ENCODE measurements at places on chromosomes 4 and X. TPM values are rescaled to one million over a fixed set of nuclear protein-coding genes. Genes with fewer than 3 reads are reported as not detected.

The PSAPL1 gene
- 0.52 TPM for total RNA-seq

The OPHN1 gene
- 11.4 TPM for total RNA-seq

The FAM184B gene
- 0.65 TPM for total RNA-seq

The BLTP1 gene
- 66.6 TPM for total RNA-seq

The USP17L28 gene
- total RNA-seq, result not detected

The SMIM43 gene
- total RNA-seq, result 2.1 TPM

The IGFBP7 gene
- total RNA-seq, result 77.0 TPM

The ETDB gene
- total RNA-seq, result not detected

The CFAP99 gene
- 2.6 TPM for total RNA-seq

The PLRG1 gene
- 61.9 TPM for total RNA-seq

The PLAC1 gene
- total RNA-seq, result 0.71 TPM

The PCYT1B gene
- 1.3 TPM for total RNA-seq

The CSN1S1 gene
- total RNA-seq, result not detected

The NHSL2 gene
- total RNA-seq, result 1.4 TPM

DNA sequence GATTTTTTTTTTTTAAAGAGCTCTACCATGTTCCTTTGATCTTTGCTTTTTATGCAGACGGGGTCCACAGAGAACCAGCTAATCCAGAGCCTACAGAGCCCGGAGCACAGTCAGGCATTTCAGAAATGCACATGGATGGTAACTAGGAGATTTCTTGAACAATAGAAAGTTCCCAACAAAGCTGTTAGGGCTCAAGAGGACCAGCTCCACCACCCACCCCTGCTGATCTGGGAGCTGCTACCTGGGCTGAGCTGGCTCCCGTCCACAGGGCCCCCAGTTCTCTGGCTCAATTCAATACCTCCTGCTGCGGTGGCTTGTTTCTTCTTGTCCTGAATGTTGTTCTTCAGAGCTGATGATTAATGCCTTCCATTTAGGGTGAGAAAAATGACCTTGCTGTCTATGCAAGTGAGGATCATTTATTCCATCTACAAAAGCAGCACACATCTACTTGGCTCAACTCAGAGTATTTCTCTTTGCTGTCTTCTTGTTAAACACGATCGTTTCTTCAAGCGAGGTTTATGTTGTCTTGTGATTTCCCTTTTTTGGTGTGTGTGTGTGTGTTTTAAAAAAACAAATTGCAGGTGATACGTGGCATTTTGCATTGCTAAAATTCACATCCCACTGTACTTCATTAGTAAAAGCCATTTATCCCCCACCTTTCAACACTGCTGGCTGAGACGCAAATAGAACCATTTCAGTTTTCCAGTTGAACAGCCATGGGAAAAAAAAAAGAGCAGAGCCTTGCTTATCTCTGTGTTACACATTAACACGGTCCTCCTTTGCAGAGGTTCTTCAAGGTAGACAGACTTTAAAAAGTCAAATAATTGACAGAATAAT, 31.3 kb downstream of the IGFBP7 start:
- ATAC-seq, result peak; percentile 91

- no peak for ATAC-seq
Measured at GRCh38 chr4:111610681-111611080, 534.6 kb upstream of the FAM241A start.

GRCh38 chr4:170671171-170671570, 581.4 kb upstream of the AADAT start:
- ATAC-seq, result no peak

- no peak for ATAC-seq
Measured at GRCh38 chr4:151649479-151649878, 111.3 kb downstream of the GATB start.

DNA sequence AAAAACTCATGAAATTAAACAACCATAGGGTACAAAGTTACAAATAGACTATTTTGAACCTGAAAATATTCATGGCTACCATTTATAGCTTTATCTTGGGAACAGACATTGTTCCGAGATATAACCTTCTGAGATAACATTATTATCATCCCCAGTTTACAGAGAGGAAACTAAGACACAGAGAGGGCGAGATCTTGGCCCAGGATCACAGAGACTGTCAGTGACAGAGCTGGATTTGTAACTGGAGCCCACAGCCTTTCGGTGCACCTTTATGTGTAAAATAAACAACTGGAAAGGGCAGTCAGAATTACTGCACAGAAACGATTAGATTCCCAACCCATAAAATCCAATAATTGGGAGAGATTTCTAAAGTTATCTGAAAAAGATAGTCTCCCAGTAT, 28.4 kb downstream of the KLF3 start:
- ATAC-seq, result no peak

DNA sequence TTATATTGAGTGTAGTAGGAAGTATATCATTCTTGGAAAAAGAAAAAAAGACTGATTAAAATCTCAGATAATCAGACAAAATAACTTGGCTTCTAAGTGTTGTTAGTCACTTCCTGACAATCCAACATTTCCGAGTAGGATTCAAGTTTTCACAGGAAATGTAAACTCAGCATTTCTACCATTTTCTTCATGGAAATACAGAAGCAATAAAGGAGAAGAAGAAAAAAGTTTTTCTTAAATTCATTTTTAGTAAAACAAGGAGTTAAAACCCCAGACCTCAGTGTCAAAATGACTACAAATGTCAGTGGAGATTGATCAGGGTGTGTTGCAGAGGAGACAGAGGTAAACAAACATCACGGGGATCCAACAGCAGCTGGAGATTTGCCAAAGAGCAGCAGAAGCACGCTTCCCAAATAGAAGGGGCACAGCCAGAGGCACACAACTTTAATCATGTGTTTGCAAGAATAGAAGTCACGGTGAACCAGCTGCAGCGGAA, 129.3 kb upstream of the FAM9B start:
- no peak for ATAC-seq

DNA sequence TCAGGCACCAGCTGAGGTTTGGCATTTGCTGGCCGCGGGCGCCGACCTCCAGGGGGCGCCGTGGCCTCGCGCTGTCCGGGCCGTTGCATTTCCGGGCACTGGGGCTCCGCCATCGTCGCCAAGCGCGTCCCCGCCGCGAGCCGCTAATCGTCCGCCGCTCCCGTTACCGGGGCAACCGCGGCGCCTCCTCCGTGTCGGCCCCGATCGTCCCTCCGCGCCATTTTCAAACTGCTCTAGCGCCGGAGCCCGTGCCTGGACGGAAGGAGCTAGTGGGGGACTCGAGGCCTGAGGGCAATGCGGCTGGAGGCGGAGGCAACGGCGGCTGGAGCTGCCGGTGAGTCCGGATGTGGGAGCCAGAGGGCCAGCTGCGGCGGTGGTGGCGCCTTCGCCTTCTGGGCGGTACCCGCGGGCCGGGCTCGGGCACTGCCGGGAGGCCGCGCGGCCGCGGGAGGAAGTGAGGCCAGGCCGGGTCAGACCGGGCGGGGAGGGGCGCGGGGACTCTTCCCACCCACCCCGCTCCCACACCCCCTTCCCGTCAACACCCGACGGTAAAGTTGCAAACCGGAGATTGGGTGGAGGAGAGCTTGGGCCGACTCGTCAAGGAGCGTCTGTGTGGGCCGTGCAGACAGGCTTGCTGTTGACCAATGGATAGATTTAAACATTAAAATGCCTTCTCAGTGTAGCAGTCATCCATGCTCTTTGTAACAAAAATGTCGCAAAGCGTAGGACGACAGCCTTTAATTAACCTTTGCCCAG, at the start of gene CEP135:
Gene CEP135 (plus strand): TSS at position 220 of the 756 bp plus-strand sequence. CDS start 3,186 bp downstream, outside the sequence.
- ATAC-seq, result peak; percentile 96

DNA sequence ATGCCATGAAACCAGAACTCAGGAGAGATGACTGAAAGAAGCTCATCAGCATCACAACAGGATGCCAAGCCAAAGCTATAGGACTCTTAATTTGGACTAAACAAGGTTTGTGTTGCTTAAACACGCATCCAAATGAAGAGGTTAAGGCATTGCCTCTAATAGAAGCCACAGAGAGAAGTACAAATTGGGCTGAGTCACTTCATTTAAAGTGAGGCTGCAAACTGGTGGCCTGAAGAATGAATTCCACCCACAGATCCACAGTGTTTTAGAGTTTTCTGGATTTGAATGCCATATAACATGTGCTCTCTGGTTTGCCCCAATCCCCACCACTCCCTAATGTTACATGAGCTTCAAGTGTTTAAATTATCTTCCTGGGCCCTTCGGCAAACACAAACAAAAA, 103.5 kb downstream of the FIP1L1 start:
- ATAC-seq, result no peak

- ATAC-seq, result no peak
Measured at GRCh38 chr4:108804648-108805273, 41.9 kb upstream of the ETNPPL start.

DNA sequence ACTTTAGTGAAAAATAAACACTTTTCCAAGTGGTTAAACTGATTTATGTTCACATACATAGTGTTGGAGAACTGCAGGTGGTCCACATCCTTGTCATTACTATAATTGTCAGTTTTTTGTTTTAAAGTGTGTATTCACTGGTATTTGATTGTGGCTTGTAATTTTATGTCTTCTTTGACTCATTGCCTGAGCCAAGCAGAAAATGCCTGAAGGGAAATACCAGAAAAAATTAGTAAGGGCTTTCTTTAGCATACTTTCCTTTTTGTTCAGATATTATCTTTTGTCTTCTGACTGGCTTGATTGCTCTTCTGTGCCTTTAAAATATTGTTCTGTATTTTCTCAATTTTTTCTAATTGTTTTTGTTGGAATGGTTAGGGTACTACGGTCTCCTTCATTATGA, 981.3 kb downstream of the C4orf33 start:
- no peak for ATAC-seq

- ATAC-seq, result no peak
Measured at GRCh38 chr4:76673362-76673761, 224.6 kb downstream of the SOWAHB start.

DNA sequence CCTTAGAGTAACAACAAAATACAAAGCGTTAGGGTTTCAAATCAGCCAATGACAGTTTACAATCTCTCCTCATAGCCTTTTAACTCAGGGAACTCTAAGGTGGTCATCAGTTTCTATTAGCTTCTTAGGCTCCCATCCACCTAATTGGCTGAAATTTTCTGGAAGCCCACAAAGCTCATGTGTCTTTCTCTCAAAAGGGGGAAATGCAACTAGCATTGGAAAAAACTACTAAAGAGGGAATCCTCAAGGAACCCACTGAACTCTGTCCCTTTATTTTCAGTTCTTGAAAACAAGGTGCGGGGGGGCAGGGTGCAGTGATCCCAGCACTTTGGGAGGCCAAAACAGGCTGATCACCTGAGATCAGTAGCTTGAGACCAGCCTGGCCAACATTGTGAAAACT, 56.4 kb downstream of the PDGFC start:
- ATAC-seq, result no peak

DNA sequence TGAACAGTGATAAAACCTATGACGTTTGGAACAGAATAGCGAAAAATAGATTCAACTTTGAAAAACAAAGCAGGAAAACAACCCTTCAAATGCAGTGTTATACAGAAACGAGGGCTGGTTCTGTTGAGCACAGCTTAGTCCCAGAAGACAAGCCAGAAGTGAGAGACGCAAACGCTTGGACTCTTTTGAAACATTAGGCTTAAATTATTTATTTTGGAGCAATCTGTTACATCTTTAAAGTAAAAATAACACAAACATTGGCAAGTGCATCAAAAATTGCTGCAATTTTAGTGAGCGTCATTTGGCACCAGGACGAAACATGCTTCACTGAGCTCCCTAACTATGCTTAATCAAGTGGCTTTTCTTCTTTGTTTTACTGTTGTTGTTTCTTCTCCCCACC, 63.5 kb downstream of the ENPP6 start:
- no peak for ATAC-seq

DNA sequence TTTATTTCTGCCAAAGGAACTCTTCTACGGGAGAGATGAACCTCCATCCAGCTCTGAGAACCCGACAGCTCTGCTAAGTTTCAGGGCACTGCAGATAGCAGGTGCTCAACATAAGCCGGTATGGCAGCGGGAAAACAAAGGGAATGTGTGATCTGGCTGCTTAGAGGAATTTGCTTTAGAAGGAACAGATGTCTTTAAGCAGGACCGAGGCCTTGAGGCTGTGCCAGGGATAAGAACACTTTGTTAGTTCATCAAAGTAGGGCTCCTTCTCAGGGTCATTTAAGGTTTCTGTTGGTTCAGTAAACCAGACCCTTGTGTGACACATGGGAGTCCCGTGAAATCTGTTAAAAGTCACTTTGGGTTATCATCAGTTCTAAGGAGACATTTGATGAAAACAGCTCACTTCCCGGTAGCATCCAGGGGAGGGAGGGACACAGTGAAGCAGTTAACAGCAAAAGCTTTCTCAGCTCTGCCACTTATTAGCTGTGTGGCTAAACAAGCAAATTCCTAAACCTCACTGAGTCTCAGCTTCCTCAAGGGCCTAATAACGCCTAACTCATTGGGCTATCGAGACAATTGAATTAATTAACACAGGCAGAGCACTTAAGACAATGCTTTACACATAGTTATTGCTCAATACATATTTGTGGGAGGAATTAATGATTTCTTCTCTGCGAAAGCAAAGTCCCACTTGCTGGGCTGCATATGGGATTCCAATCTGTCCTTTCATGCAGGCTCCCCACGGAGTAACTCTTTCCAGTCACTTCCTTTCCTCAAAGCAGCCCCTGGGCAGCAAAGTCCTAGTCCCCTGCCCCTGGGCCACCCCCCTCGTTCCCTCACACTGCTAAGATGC, 2.9 kb upstream of the FTSJ1 start:
- ATAC-seq, result no peak

DNA sequence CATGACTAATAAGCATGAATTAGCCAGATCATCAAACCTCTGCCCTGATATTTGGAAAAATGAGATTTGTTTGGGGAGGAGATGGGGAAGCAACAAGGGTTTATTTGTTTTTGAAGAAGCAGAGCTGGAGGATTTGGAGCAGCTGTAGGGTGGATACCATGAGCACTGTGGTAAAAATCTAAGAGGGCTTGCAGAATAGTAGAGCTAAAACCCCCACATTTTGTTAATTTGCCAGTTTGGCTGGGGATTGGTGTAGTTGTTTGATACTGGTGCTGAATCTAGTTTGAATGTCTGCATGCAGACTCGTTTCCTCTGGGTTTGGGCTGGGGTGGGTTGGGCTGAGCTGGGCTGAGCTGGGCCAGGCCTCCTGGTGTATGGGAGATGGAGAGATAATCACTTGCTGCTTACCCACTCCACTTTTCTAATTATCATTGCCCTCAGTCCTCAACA, 43.7 kb downstream of the SMAD1 start:
- ATAC-seq, result no peak

- ATAC-seq, result no peak
Measured at GRCh38 chr4:127993151-127993550, 27.9 kb downstream of the ABHD18 start.

- ATAC-seq, result peak; percentile 98
Measured at GRCh38 chr4:152063621-152064240, 302.9 kb upstream of the GATB start.

DNA sequence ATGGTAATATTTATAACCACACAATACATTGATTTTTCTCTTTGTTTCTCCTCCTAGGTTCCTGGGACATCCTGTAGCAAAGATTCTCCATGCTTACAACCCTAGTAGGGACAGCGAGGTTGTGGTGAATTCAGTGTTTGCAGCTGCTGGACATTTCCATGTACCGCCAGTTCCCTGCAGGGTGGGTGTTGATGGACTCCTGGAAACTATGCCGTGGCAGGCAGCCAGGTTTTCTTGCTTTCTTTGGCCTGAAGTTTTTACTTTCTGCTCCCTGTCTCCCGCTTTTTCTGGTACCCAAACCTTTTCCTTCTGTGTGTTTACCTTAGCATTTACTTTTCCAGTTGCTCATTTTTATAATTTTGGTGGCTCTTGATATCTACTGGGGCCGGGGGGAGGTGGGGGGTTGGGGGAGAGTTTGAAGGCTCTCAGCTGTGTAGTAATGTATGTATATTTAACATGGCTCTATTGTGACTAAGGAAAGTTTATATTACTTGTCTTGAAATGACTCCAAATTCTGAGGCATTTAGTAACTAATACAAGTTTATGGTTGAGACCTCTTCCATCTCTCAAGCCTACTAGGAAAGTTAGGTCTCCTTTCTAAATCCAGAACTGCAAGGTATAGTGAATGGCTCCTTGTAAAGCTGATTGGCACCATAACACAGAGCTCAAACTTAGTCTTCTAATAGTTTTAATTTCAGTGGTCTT, 89.7 kb downstream of the TMEM131L start:
- no peak for ATAC-seq

All from motor neuron (in vitro differentiated cells).